GM12878 (cell line): ENCODE measurements at places on chromosomes 12 and 14.

DNA sequence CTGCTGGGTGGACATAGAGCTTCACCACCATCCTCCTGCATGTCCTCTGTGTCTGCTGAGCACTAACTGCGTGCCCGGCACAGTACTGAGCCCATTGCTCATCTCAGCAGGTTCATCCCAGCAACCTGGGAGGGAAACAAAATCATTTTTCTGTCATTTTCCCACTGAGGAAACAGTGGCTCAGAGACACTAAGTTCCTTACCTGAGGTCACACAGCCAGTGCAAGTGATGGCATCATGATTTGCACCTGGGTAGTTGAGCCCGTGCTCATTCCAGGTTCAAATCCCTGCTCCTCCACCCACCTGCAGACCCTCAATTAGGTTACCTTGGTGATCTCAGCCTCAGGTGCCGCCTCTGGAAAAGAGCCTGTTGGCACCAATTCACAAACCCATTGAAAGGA is 23.4 kb downstream of the RNFT2 start:
- no peak for DNase-seq

DNA sequence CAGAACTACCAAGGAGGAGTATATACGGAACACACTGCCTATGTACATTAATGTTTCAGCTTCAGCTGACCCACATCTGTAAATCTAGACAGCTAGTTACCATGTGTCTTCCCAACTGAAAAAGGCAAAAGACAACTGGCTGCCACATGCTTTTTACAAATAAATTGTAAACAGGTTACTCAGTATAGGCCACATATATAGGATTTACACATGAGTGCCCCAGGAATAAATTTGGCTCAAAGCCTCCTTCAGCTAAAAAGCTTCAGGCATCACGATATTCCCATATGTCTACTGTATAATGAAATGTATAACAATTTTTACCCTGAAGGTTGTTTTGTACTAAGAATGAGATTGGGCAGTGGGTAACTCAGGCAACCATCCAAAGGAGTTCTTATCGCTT is 175.9 kb upstream of the BMP4 start:
- DNase-seq, result no peak

DNA sequence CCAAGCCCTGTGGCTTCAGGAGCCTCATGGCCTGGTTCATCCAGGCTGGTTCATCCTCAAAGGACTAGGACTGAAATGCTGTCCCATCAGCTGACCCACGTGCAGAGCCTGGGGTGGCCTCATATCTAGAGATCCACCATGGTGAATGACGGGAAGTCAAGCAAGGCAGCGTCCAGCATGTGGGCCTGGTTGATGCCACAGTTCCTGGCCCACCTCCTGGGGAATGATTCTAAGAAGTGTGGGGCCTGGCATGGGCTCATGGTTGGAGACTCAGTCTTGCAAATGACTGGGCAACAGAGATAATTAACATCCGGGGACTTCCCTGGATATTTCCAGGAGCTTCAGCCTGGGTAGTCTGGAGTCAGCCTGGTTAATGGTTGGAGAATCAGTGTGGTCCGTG is 302.4 kb upstream of the SFSWAP start:
- DNase-seq, result no peak

DNA sequence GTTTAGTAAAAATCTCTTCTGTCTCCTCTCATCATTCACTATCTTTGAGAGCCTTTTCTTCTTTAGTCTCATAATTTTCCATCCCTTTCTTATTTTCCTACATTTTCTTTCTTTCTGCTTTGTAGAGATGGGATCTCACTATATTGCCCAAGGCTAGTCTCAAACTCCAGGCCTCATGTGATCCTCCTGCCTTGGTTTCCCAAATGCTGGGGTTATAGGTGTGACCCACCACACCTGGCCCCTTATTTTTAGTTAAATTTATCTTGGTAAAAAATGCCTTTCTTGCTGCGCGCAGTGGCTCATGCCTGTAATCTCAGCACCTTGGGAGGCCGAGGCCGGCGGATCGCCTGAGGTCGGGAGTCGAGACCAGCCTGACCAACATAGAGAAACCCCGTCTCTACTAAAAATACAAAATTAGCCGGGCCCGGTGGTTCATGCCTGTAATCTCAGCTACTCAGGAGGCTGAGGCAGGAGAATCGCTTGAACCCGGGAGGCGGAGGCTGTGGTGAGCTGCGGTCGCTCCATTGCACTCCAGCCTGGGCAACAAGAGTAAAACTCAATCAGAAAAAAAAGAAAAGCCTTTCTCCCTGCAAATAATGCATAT is 996 bp downstream of the SLC2A3 start:
- DNase-seq, result no peak

DNA sequence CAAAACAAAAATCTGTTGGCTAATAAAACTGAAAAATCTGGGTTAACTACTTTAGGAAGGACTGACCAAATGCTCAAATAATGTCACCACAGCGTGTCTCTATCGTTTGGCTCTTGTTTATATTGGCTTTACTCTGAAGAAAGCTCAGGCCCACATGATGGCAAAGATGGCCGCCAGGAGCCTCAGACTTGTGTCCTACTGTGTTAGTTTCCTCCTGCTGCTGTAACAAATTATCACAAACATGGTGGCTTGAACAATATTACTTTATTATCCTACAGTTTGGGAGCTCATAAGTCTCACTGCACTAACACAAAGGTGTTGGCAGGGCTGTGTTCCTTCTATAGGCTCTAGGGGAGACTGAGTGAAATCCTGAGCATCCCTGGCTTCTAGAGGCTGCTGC is 303.0 kb downstream of the DAD1 start:
- no peak for DNase-seq

DNA sequence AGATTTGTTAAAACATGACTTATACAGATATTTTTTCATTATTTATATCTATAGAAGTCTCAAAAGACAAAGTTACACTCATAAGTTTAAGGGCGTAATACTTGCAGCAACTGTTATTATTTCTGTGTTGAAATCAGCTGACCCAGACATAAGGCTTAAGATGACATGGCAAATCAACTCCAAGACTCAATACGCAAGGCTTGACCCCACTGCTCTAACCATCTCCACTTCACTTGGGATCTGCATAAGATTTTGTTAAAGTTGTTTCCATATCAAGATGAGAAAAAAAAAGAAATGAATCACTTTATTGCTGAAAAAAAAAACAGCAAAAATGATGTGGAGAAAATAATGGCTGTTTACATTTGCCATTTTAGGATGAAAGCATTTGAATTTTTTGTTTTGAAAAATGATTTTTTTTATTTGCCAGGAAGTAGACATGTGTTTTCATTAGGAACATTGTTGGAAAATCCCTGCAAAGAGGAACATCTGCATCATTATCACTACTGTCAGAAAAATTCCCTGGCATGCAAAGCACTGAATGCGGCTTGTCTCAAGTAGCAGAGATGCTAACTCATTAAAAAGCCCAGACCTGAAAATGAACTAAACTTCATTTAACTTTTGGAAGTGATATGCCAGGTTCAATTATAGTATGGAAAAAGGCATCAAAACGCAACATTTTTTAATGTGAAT is 73.5 kb downstream of the LIN7A start:
- DNase-seq, result no peak

- no peak for DNase-seq
Observed at GRCh38 chr12:30188602-30189326, 405.0 kb upstream of the TMTC1 start.

DNA sequence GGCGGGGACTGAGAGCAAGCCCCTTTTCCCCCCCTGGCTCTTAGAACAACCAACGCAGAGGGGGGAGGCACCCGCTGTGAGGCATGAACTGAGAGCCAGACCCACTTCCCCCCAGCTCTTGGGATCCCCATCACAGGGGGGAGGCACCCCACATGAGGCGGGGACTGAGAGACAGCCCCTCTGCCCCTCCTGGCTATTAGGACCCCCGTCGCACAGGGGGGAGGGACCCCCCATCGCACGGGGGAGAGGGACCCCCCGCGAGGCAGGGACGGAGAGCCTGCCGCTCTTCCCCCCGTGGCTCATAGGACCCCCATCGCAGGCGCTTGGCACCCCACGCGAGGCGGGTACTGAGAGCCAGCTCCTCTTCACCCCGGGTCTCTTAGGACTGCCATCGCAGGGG is 195.8 kb upstream of the PZP start:
- DNase-seq, result no peak

GRCh38 chr14:72701237-72701565 is 192.7 kb downstream of the DPF3 start:
- DNase-seq, result no peak

GRCh38 chr12:42892702-42893551 is 303.4 kb upstream of the PRICKLE1 start:
- no peak for DNase-seq

GRCh38 chr14:21023817-21024584 is 860 bp downstream of the NDRG2 start:
- no peak for DNase-seq

- no peak for DNase-seq
Observed at GRCh38 chr14:22980672-22981089, 1.7 kb downstream of the AJUBA start.

DNA sequence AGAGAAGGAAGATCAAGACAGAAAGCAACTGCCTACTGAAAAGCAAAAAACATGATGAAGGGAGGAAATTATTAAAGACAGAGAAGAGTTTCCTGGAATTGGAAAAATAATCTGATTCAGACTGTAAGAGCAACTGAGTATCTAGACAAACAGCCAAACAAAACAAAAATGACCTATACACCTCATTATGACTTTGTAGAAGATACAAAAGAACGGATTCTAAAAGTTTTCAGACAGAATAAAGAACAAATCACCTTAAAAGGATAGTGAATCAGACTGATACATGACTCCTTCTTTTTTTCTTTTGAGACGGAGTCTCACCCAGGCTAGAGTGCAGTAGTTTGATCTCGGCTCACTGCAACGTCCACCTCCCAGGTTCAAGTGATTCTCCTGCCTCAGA is 10.4 kb downstream of the OSBPL8 start:
- DNase-seq, result no peak

DNA sequence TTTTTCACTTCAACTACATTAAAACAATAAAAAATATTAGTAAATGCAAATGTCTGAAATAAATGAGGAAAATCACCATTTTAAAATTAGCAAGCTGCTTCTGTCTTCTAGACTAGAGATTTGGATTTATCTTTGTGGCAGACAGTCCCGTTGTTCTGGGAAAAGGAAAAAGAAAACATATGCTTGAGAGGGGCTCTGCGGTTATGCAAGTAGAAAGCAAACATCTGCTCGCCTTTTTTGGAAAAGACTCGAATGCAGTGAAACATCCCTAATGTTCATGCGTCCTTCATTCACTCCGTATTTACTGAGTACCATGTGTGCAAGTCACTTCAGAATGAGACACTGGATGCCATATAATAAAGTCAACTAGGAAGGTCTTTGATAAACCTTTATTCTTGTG is 44.9 kb downstream of the IFNG start:
- no peak for DNase-seq

GRCh38 chr14:95167177-95167576 is 9.8 kb upstream of the DICER1 start:
- no peak for DNase-seq

GRCh38 chr14:104928391-104929133 is 3.9 kb downstream of the PLD4 start:
- no peak for DNase-seq

GRCh38 chr12:62372134-62372533 is 94.5 kb upstream of the MON2 start:
- no peak for DNase-seq

DNA sequence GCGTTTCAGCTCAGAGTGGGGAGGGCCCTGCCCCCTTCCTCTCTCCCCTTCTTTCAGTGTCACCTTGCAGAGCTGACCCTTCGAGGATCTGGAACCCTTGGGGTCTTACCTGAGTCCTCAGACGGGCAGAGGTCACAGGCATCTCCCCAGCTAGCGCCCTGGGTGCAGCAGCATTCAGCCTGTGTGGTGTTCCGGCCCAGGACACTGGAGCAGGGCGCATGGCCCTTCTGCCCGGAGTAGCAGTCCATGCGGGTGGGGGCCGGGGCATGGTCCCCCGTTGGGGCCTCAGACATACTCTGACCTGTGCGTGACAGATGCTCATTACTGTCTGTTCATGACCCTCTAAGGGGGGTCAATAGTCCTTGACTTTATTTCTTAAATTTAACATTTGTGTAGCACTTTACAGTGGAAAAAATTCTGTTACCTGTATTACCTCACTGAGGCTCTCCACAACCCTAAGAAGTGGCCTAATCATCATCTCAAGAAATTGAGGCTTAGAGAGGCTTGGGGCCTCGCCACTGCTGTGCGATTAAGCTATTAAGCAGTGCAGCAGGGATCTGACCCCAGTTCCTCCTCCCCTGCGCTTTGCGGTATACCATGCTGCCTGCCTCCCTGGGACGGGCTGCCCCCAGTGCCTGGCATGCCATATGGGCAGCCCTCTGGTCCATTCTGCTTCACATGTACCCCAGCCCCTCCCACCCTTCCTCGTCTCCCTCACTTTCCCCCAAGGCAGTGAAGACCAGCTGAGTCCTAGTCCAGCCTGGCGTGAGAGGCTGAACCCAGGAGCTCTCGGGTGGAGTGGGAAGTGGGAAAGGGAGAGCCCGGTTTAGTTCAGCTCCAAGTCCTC is 11.5 kb downstream of the ISCA2 start:
- no peak for DNase-seq

GRCh38 chr14:103507751-103508150 is 14.9 kb downstream of the CKB start:
- DNase-seq, result no peak

- no peak for DNase-seq
Observed at GRCh38 chr14:33505963-33506329, 444.9 kb downstream of the EGLN3 start.

DNA sequence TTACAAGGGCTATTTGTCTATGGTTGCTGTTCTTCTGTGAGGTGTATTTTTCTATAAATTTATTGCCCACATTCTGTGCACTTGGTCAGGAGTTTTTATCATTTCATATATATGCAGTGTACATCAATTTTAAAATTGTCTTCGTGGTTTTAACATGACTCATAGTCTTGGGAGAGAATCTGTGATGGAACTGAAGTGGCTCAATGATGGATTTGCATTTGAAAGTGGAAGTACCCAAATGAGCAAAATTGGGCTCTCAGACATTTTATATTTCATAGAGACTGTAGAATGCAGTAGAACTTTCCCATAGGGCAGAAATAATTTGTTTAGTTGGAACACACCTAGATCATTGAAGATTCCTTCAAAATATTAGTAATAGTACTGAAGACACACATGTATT is 1.9 kb upstream of the SCFD1 start:
- DNase-seq, result peak; percentile 43

- DNase-seq, result no peak
Observed at GRCh38 chr12:27012239-27012981, 1.8 kb downstream of the TM7SF3 start.

DNA sequence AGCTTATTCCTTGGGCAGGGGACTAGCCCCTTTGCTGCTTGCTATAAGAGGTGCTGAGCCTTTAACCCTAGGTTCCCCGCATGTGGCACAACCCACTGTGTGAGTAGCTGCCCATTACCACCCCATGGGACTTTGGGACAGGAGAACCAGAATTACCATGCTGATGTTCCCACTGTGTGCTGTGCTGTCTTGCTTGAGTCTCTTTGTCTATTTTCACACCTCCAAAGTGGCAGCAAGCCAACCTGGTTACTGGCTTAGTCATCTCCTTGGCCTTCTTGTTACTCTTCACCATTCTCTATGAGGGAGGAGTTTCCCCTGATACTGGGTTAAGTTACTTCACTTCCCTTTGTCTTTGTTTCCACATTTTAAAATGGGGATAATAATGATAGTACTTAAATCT is 73.4 kb upstream of the ETV6 start:
- peak; percentile 86 for DNase-seq

- DNase-seq, result no peak
Observed at GRCh38 chr12:30823764-30824163, 69.0 kb upstream of the CAPRIN2 start.

- DNase-seq, result no peak
Observed at GRCh38 chr12:21265932-21266331, 68.8 kb downstream of the SLCO1A2 start.
